ENCODE measurements at places on chromosomes 16 and 17. TPM values are rescaled to one million over a fixed set of nuclear protein-coding genes. Genes with fewer than 3 reads are reported as not detected.

DNA sequence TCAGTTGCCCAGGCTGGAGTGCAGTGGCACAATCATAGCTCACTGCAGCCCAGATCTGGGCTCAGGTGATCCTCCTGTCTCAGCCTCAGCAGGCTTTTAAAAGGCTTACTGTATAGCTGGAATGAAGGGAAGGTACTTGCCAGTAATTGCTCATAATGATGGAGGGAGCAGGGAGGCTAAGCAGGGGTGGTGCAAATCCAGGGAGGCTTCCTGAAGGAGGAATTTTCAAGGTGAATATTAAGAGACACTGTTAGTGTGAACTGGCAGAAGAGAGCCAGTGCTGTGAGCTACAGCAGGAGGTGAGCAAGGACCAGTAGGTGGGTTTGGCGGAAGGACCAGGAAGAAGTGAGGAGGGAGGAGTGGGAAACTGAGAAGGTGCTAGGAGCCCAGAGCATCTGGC, 24.7 kb downstream of the CRHR1 start:
- no peak for DNase-seq

DNA sequence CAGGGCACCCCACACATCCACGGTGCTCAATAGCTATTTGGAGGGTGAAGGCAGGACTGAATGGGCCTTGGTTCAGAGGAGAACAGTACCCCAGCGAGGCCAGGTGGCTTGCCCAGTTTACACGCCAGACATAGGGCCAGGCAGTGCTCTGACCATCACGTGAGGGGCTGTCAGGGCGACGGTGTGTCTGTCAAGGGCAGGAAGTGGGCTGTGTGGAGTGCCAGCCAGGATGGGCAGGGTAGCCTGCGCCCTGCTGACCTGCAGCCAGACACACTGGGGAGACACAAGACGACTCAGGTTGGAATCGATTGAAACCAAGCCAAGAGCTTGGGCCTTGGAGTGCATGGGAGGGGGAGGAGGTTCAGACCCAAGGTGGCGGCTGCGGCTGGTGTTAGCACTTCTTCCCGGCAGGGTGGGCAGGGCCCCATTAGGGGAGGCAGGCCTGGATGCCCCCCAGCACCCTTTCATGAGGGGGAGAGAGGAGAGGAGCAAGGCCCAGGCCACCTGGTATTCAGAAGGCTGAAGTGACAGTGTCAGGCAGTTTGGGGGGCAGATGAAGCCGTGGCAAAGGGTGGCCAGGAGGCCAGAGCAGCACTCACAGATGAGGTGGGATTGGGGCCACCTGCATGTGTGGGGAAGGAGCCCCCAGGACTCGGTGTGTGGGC, 68.2 kb downstream of the SREBF1 start:
- DNase-seq: no peak

GRCh38 chr16:84595052-84595481, 22.8 kb downstream of the COTL1 start:
- DNase-seq: no peak

DNA sequence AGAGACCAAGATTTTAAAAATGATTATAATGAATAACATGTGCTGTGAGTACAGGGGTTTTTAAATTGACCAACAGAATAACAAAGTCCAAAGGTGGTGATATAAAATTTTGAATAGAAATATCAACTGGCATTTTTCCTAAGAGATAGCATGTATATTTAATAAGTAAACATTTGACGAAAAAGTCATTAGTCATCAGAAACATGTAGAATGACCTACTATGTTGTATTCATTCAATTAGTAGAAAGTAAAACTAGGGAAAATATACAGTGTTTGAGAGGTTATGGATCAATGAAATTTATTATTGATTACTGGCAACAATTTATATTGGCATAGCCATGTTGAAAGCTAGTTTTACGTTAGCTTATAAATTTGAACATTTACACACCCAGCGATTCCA, 30.6 kb upstream of the CNTNAP4 start:
- DNase-seq: no peak

- DNase-seq: peak; percentile 79
These were observed 159.4 kb upstream of the ZNF267 start for GRCh38 chr16:31713945-31714902.

GRCh38 chr17:56699186-56699894, 105.8 kb downstream of the NOG start:
- no peak for DNase-seq

- peak; percentile 35 for DNase-seq
These were observed 15.0 kb upstream of the MYLK3 start for GRCh38 chr16:46763147-46763546.

DNA sequence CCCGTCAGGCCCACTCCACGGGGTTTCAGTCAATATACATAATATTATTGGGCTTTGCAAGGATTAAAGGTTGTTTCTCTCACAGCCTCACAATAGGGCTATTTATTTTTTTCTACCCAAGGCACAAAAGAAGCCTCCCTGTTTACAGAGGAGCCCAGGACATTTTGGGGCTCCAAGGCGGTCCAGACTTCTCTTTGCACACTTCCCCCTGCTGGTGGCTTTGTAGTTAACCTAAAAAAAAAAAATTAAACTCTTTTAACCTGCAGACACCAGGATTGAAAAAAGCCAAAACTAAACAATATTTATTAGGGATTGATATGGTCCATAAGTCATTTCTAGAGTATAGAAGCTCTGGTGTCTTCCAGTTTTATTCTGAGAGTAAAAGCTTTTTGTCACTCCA, 169.7 kb upstream of the ZFHX3 start:
- DNase-seq: no peak

DNA sequence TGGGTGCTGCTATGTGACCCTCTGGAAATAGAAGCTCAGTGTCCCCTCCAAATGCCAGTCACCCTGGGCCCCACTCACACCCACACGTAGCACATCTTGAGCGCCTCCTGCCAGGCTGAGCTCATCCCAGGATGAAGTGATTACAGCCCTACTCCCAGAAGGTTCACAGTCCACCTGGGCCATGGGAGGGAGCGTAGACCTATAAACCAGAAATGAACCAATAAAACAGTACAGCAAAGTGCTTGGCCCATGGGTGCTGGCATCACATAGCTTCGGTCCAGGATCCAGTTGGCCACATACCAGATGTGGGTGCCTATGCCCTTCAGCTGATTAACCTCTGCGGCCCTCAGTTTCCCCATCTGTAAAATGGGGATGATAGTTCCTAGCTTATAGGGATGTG, 2.2 kb upstream of the BICDL2 start:
- DNase-seq: no peak

WSCD1 gene
- total RNA-seq: 35.6 TPM

CD7 gene
- 0.27 TPM for total RNA-seq

CCL23 gene
- not detected for total RNA-seq

Data from glutamatergic neuron (in vitro differentiated cells).